CD4-positive, alpha-beta T cell treated with Interleukin-21 for 1 hour (primary cell): ENCODE measurements at places on chromosomes 16 and 17.

DNA sequence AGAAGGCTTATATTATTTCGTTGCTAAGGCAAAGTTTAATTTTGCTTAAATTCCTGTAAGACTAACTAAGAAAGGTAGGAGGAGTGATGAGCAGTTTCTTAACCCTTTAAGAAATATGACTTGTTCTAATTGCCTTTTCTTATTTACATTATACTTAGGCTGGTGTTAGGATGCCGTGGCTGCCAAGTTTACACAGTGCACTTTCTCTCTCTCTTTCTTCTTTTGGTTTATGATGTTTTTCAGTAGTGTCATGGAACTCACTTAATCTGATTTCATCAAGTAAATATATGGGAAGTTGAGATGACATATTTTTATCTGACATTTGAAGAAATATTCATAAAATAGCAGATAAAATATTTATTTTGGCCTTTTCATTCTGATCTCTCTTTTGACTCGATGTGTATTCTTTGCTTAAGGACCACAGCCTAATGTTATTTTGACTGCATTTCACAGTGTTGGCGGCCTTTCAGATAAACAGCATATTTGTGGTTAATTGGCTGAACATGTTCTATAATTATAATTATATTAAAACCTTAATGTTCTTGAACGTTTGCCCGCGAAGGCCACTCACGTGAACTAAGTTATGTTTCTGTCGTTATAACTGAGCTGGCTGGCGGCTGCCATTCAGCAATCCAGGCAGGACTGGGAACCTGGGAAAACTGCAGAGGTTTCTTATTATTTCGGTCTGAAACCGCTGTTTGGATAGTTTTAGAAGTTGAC lies 191.6 kb downstream of the WWOX start:
- no peak for DNase-seq

DNA sequence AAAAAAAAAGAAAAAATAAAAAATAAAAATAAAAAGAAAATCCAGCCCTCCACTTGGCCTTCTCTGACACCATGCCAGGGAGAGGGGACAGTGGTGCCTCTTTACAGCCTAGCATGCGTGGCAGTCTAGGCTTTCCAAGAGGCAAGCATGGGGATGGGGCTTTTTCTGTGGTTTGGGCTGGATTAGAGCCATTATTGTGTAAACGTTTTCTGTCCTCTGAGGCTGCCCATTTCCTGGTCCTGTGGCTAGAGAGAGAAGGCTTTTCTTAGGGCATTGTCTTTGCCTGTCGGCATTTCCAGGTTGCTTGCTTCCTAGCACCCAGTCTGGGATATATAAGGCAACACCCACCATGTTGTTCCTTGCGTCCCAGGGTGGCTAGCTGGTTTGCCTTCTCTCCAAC lies 2.7 kb upstream of the DHRS7B start:
- DNase-seq: no peak

DNA sequence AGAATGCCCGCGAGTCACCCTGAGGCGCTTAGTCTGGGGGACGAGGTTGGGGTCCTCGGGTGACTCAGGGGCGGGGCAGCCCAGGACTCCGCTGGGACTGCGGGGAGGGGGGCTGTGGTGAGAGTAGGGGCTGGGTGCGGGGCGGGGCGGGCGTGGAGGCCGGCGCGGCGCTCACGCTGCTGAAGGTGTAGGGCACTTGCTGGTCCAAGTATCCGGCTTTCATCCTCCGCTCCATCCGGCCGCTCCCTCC lies 832 bp downstream of the ETV4 start:
- DNase-seq: peak; percentile 27

- DNase-seq: peak; percentile 77
Measured at GRCh38 chr17:16439303-16439791, 24.0 kb downstream of the TRPV2 start.

GRCh38 chr16:16140537-16140936 lies 82.8 kb downstream of the ABCC6 start:
- no peak for DNase-seq

DNA sequence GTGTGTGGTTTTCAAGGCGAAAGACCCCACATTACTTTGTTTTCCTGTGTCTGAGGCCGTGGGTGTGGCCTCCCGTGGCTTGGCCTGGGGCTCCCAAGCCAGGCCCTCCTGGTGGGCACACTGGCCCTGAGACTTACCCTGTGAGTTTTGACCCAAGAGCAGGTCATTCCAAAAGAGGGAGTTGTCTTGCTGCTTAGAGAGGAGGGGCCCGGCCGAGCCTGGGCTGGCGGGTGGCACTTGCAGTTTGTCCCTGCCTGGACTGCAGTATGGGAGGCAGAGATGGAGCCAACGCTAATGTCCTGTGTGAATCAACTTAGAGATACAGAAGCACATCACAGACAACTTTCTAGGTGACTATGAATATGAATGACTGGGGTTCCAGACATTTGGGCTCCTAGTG lies 22.7 kb downstream of the PLEKHG4 start:
- DNase-seq: no peak

DNA sequence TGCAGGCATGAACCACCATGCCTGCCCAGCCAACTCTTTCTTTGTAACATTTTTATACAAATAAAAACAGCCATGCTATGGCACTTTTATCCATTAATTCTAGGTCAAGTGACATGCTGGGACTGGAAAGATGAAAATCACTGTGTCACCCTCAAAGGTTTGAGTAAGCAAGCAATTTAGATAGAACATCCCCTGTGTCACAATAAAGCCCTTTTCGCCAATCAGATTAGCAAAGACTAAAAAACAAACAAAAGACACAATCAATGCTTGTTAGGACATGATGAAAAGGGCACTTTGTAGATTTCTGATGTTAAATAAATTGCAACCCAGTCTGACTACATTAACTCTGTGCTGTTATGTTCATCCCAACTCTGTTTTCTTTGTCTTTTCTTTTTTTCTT lies 26.4 kb downstream of the CHP2 start:
- DNase-seq: no peak

DNA sequence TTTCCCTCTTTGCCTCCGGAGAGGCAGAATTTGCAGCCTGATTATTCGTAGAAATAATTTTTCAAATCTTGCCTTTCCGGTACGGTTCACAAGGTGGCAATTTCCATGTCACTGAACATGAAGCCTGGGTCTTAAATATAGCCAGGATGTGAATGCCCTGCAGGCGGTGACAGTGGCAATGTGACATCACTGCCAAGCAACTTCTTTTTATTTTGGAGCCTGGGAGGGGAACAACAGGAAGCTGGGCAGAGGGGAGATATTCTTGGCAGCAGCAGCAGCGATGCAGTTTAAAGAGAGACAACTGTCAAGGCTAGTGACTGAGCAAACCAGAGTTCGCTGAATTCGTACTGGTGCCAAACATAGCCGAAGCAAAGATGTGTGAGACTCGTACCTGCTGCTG lies 171.1 kb downstream of the SNX29 start:
- no peak for DNase-seq

- DNase-seq: no peak
Measured at GRCh38 chr16:79607587-79607986, 7.0 kb upstream of the MAF start.

DNA sequence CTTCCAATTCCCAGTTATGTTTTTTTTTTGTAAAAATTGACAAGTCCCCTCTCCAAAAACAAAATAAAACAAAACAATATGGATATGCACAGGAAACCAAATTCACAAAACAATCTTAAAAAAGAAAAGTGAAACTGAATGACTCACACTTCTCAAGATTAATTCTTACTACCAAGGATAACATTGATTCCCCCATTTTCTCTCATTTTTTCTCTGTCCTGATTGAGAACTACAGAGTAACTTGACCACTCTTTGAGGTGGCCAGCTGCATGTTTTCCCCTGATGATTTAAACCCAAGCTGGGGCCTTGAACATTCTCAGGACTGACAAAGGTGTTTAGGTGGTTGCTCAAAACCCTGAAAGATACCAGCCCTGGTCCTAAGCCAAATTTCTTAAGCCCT lies 149.0 kb downstream of the AHSP start:
- DNase-seq: no peak

- DNase-seq: no peak
Measured at GRCh38 chr17:69046121-69046807, 14.5 kb downstream of the ABCA9 start.

GRCh38 chr17:16314859-16315258 lies 38.4 kb downstream of the CENPV start:
- DNase-seq: no peak

GRCh38 chr16:74726716-74727115 lies 26.1 kb upstream of the MLKL start:
- DNase-seq: peak; percentile 9

GRCh38 chr17:70307430-70308225 lies 138.3 kb downstream of the KCNJ2 start:
- no peak for DNase-seq

DNA sequence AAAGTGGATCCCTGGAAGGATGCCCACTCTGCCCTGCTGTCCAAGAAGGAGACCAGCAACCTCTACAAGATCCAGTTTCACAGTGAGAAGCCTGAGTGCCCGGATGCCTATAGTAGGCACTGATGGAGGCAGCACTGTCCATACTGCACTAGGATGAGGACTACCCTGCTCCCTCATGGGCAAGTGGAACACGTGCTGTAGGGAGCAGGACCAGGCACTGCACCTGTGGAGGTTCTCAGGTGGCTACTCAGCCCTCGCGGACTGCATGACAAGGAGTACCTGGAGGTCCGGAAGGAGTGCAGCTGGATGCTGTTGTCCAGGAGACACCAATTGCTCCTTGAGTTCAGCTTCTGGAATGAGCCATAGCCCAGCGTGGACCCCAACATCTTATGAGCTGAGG lies 146.1 kb upstream of the NLRP1 start:
- DNase-seq: no peak

- no peak for DNase-seq
Measured at GRCh38 chr16:9966569-9967157, 215.6 kb downstream of the GRIN2A start.

DNA sequence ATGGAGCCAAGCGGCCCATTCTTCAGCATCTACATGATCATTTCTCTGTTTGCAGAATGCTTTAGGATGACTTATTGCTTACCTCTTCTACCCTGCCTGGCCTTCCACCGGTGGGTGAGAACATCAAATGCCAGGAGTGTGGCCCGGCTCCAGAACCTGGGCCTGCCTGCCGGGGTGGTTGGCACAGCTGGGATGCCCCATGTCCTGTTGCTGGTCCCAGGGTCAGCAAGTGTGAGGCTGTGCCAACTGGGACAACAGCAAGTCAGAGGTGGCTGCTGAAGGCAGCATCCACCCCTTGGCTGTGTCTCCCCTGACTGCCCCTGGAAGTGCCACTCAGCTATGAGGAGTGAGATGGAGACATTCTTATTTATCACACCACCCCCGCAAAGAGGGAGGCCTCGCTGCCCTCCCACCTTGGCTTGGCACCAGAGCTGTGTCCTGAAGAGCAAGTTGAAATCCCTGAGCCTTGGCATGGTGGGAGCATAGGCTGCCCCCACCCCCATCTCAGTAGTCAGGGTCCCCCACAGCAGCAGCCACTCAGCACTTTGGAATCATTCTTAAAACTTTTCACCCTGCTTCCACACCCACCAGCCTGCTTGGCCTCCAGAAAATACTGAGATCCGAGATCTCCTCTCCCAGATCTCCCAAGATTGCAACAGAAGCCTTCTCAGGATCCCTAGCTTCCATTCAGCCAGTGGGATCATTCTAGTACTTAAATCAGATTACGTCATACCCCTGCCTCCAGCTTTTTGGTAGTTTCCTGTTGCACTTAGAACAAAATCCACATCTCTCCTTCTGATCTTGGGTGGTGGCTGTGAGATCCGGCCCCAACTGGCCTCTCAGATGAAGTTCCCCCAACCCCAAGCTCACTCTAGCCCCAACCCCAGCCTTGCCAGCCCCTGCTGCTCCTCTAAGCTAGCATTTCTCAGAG lies 127.5 kb downstream of the SOCS1 start:
- peak; percentile 17 for DNase-seq

- DNase-seq: peak; percentile 32
Measured at GRCh38 chr17:10117581-10118001, 80.8 kb downstream of the GAS7 start.

GRCh38 chr16:87098976-87099720 lies 218.0 kb downstream of the C16orf95 start:
- no peak for DNase-seq

DNA sequence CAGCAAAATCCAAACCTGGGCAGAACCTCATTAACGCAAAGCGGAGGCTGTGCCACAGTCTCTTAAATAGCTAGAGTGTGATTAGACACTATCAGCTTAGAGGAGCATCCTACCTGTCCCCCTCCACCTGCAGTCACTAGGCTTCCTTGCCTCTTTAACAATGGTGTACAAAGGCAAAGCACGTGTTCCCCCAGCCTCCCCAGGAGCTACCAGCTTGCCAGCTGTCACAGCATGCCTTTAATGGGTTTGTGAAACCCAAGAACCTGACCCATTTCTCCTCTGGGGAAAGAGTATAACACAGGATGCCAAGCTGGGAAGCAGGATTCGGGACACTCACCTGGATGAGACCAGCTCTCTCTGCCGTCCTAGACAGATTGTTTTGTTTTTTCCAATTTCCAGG lies 37.2 kb upstream of the TBX2 start:
- DNase-seq: no peak

DNA sequence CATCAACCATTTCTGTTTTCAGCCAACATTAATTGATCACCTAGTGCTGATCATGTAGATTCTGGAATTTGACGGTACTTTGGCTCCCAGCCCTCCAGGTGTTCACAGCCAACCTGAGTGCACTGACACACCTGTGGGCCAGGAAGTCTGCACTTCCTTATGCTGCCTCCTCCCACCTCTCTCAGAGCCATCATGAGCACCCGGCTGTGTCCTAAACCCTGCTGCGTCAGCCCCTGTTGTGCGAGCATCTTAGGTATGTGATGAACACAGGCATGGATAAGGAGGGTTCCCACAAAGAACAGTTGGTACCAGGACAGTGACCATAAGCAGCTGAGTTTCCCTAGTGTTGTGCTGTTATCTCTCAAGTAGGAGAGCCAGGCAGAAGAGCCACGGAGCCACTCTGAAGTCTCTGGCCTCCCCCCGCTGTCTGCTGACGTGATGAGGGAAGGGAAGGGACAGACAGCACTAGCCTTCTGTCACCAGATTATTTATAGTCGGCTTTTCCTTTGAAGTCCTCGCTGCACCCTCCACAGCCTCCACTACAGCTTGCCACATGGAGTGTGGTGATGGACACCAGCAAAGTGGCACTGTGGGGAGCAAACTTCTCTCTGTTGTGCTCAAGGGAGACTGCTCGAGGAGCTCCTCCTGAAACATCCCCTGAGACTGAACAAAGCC lies 162.8 kb upstream of the ANKFN1 start:
- no peak for DNase-seq

- DNase-seq: no peak
Measured at GRCh38 chr17:4678448-4679026, 25.4 kb downstream of the PELP1 start.

- DNase-seq: no peak
Measured at GRCh38 chr16:6016530-6017184, 919.1 kb upstream of the EEF2KMT start.

DNA sequence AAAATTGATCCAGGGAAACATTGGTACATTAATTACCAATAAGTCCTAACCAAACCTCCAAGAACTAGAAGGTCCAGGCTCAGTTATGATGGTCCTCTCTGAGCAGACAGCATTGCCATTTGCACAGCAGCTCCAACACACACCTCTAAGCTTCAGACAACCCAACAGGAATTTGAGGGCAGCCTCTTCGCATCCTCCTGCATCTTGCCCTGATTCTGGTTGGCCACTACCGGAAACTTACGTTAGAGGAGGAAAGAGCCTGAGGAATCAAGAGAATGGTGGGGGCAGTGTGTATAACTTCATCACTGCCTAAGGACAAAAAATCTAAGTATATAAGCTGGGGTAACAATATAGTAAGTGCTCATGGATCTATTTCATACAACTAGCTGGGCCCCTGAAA lies 15.7 kb downstream of the FAM117A start:
- peak; percentile 55 for DNase-seq

- peak; percentile 50 for DNase-seq
Measured at GRCh38 chr17:29155227-29155965, 24.8 kb downstream of the MYO18A start.
